ENCODE measurements at places on chromosomes 3 and 15.

GRCh38 chr15:32669896-32670611 lies 28.5 kb downstream of the SCG5 start:
- no peak for DNase-seq

GRCh38 chr3:179292450-179292849 lies 30.4 kb upstream of the ZNF639 start:
- DNase-seq: no peak

- DNase-seq: no peak
Observed at GRCh38 chr3:187520027-187520945, 149.9 kb downstream of the SST start.

DNA sequence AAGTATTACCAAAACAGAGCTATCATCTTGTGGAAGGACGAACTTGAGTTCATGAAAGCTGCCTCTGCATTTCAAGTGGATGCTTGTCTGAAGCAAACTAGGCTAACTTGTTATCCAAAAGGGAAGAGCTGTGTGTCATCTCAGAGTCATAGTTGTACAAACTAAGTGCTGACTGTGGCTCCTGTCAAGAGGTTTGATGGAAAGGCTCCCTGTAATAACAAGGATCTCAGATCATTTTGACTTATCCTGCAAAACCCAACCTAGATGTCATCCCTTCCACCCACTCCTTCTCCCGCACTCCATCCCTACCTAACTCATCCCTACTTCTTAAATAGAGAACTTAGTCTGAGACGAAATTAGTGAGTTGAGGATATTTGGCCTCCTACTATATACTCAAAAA lies 110.8 kb downstream of the NR2E3 start:
- DNase-seq: no peak

- DNase-seq: no peak
Observed at GRCh38 chr3:38739931-38740330, 76.1 kb downstream of the SCN10A start.
